Activated effector memory CD4-positive, alpha-beta T cell treated with Interleukin-2 at 50 U/mL for 16 hours (primary cell): ENCODE measurements at places on chromosomes 5 and 9.

DNA sequence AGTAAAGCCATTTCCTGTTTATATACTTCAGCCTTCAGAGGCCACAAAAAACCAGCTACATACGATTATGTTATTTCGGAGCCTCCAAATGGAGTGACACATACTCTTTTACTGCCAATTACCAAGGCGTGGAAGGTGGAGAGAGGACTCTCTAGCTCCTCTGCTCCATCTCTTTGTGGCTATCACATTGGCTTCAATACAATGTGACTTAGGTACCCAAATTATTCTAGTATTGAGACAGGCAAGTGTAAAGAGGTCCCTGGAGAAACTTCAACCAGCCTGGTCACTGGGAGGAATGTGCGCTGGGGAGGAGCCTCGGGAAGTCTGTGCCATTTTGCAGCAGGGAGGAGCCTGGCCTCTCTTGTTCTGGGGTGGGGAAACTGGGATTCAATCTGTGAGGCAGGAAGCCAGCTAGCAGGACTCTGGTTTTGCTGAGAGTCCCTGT lies 85.8 kb upstream of the TAS2R1 start:
- DNase-seq = no peak

- DNase-seq = no peak
These were observed 480.8 kb downstream of the GADD45G start for GRCh38 chr9:90085633-90086032.

DNA sequence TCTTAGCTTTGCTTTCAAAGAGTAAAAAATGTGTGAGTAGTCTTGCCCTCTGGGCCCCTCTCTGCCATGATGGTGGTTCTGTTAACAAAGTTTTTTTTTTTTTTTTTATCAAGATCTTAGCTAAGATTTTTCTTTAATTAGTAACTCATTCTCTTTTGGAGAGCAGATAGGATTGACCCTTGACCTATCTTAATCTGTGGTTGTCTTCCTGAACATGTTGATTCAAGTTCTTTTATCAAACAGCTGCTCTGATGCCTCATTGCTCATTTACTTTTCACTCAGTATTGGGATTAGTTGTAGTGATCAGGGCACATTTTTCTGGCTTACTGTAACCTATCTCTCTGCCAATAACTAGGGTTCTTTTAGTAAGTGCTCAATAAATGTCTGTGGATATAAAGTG lies 106.3 kb downstream of the PCSK5 start:
- DNase-seq = no peak

- no peak for DNase-seq
These were observed 57.1 kb downstream of the BARX1 start for GRCh38 chr9:93898026-93898425.

DNA sequence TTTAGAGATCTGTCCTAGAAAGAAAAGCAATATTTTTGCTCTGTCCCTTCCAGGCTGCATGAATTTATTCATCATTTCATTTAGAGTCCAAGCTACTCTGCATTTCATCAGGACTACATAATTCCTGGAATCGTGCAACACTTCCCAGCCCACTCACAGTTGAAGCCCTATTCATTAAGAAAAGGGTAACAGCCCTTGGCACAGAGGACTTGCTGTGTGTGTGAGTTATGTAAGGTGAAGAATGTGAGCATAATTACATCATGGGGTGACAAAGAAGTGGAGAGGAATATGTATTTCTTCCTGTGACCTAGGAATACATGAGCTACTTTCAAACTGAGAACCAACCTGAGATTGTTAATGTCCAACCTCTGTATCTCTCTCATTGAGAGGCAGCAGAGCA lies 317.4 kb downstream of the ARHGEF28 start:
- no peak for DNase-seq

DNA sequence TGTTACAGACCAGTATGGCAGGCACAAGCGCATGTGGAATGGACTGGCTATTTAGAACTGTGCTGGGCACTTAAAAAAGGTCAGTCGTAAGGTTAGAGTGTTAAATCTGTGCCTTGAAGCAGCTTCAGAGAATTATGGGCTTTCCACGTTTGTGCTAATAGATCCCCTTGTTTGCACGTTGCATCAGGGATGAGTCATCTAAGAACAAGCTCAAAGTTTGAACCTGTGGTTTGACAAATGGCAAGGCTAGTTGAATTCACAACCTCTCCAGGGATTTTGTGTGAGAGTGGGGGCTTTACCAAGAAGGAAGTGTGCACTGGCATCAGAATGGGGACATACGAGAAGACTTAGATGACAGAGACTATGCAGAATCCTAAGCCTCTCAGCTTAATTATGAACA lies 249.6 kb downstream of the IRX1 start:
- DNase-seq = no peak

DNA sequence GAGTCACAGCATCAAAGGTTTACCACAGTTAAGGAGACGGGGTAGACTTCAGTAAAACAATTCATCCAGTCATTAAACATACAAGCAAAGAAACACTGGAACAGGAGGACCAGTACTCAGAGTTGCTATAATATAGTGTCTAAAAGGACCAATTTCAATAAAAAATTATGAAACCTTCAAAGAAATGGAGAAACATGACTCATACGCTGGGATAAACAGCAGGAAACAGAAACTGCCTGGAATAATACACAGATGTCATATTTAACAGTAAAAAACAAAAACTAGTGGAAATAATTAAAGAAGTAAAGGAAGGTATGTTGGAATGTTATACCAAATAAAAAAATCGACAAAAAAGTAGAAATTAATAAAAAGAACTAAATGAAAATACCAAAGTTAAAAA lies 1075.9 kb downstream of the NR2F1-AS1 start:
- DNase-seq = no peak

DNA sequence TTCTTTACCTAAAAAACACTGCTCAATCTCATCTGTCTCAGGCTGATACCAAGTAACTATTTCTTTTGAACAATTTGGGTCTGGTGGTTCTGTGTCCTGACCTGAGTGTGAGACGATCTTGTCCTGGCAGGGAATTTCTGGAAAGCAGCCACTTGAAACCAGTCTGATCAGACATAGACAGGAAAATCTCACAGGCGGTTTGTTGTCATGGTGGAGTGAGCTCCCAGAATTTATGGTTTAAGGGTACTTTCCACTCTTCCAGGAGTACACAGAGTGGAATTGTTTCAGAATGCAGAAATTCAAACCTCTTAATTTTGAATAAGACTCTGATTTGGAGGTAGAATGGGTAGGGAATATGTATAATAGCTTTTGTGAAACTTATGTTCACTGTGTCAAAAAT lies 268.2 kb downstream of the ISL1 start:
- no peak for DNase-seq

DNA sequence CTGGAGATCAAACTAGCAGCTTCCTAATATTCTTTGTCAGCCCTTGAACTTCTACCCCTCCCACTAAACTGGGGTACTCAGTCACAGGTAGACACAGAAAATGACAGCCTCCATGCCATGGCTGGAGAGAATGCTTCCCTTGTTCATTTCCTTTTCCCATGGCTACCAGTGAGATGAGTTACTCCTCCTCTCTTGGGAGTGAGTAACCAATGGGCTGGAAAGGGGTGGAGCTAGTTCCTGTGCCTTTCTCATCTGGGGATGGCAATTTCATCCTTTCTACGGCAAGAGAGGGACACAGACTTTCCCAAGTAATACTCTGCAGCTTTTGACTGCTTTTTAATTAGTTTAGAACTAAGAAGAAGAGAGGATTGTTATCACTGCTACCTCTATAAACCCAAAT lies 1045.6 kb upstream of the WWC1 start:
- DNase-seq = no peak

DNA sequence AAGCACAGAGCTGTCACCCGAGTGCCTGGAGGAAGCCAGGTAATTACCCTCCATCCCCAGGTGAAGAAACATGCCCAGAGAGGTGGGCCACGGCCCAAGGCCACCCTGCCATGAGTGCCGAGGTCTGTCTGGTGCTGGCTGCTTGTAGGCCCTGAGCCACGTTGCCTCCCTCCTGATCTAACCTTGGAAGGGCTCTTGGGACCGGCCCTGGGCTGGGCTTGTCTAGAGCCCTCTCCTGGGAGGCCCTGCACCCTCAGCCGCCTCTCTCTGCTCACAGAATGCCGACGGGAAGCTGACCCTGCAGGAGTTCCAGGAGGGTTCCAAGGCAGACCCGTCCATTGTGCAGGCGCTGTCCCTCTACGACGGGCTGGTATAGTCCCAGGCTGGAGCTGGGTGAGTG lies 39.4 kb upstream of the HMCN2 start:
- DNase-seq = no peak

DNA sequence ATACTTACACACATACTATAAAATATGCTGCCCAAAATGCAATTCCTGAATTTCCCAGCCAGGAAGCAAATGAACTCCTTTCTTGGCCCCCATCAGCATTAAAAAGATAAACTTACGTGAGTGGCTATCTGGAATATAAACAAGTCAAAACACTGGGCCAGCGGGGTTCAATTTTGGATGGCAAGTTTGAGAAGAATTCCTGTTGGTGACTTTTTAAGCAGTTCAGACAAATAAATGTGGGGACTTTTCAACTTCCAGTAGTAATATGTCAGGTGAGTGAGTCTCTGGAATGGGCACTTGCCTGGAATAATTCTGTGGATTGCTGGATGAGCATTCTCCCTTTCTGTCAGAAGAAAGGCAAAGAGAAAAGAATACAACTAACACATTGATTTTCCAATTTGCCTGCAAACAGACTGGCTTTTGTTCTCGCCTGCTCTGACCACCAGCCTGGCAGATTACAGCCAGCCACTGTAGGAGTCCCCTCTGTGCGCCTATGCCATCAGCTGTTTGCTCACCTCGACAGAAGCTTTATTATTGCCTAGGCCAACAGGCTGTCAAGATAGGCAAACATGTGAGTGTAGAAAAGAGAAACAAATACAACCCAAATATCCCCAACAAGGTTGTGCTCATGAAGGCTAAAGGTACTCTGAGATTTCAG lies 78.6 kb downstream of the MRPS27 start:
- DNase-seq = no peak

DNA sequence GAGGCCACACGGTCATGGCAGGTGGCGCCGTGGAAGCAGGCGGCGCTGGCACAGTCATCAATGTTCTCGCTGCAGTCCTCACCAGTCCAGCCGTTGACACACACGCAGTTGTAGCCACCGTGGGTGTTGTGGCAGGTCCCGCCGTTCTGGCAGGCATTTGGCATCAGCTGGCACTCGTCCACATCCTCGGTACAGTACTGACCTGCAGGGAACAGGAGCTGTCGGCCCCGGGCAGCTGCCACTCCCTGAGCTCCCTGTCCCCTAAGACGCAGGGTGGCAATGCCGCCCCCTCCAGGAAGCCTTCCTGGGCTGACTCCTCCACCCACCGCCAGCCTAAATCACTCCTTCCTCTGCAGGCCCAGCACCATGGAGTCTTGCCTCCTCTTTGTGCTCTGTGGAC lies 27.2 kb downstream of the NOTCH1 start:
- DNase-seq = no peak

DNA sequence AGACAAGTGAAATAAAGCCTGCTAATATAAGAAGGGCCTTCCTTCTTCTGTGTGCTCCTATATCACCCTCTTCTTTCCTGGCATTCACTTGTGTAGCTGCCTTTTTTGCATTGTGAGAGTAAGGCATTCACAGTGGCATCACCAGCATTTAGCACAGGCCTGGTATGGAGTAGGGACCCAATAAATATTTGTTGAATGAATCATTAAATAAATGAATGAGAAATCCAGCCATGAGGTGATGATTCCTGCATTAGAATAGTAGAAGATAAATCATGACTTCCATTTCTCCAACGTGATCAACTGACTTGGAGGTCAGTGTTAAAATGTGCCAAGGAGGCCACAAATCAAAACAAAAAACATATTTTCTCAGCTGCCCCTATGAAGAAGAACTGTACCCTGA lies 3.9 kb downstream of the PLPPR1 start:
- DNase-seq = no peak

GRCh38 chr5:115766608-115767007 lies 49.9 kb downstream of the CDO1 start:
- DNase-seq = no peak
